ENCODE measurements at places on chromosomes 3 and 15.

- DNase-seq: no peak
These were observed 152.9 kb downstream of the IL1RAP start for GRCh38 chr3:190666821-190667220.

- peak; percentile 16 for DNase-seq
These were observed 400.2 kb downstream of the MCTP2 start for GRCh38 chr15:94631608-94632007.

DNA sequence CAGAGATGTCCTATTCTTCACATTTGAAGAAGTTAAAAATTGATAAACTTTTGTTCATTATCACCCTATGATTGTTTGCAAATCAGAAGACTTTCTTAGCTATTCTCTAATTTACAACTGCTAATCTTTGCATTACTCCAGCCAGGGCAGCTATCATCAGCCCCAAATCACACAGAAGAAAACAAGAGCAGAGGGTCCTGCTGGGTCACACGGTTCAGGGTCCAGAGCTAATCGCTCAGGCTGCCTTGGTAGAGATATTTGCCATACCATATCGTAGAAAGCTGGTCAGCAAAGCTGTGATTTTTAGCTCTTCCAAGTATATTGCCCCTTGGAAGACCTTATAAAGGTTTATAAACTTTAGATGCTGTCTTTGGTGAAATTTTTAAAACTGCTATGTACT lies 181.4 kb downstream of the MAGI1 start:
- no peak for DNase-seq

DNA sequence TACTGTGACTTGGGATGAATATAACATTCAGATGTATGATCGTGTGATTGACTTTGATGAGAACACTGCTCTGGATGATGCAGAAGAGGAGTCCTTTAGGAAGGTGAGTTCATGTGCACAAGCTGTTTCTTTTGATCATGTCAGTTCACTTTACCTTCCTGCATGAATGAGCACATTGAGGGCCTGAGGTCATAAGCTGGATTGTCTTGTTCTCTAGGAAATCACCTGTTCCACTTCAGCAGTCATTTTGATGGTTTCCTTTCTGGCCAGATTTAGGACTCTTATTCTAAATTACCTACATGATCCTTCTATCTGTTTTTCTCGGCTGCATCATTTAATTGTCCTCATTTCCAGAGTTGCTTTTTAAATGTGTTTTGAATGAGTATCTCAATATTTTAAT lies 4.1 kb downstream of the RCN2 start:
- no peak for DNase-seq

DNA sequence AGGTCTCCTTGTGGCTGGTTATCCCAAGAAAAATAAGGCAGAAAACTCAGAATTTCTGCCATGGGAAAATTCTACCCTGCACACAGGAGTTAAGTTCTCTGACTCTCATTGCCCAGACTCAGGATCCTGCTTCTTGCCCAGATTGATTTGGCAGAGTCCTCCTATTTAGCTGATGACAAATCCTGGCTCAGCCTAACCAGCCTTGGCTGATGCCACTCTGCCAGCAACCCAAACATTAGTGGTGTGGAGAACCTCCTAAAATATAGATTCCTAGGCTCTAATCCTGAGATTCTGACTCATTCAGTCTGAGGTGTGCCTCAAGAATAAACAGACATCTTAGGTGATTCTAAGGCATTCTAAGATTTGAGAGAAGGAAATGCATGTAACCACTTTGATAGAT lies 60.5 kb upstream of the ACTC1 start:
- no peak for DNase-seq

DNA sequence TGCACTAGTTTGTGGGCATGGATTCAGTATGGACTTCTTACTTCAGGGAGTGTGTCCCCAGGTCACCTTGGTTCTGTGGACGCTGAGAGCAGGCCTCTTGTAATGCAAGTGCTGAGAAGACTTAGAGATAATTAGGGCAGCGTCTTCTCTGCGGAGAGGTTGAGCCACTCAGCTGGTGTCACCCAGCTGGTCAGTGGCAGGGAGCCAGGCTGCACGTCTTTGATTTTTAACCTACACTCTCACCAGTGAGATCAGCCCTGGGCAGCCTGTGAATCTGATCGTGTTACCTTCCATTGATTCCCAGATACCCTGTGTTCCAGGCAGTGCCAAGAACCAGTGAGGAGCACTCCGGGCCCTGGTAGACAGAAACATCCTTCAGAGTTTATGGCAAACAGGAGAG lies 92.6 kb downstream of the SLCO3A1 start:
- DNase-seq: no peak

- DNase-seq: no peak
These were observed 161.3 kb upstream of the TLE3 start for GRCh38 chr15:70259028-70259424.

DNA sequence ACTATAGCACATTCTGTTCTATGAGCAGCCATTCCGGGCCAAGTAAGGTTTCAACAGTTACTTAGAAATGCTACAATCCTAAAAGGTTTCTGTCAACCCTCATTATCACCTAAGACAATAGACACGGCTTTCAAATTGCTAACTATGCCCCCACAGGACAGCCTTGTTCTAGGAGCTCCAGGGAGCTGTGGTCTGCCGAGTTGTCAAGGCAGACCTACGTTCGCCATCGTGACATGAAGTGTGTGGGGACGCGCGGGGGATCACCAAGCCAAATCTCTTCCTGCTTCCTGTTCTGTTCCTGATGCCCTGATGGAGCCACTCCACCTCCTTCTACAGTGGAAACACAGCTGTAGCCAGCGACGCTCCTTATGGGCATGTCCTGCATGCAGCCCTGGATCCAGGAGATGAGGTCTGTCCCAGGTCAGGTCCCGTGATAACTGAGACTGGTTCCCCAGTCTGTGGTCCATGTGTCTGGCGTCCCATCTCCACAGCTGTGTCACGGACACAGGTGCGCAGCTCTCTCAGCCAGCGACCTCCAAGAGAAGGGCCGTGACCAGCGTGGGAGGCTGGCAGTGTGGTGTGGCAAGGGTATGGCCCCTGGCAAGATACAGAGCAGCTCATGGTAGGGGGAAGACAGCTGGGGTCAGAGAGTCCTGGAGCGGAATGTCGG lies 82.8 kb downstream of the PCSK6 start:
- no peak for DNase-seq

GRCh38 chr3:102297072-102297658 lies 137.7 kb upstream of the ZPLD1 start:
- DNase-seq: no peak

All from KBM-7 (cell line).